ENCODE measurements at places on chromosomes 3 and 15. TPM values are rescaled to one million over a fixed set of nuclear protein-coding genes. Genes with fewer than 3 reads are reported as not detected.
A peak's percentile ranks its signal among the peaks of the same experiment; 100 is the strongest.

PIF1 gene
- total RNA-seq: 59.5 TPM

CCR3 gene
- 1.4 TPM for total RNA-seq

- no peak overlapping the region for H3K27ac ChIP-seq
- H3K4me3 ChIP-seq: peak overlapping the region; percentile 57
- no peak for DNase-seq
- H3K4me1 ChIP-seq: peaks cover 16% of the 10 kb centered on the region
- H3K27me3 ChIP-seq: peaks cover 74% of the 10 kb centered on the region
- no peaks in the 10 kb centered on the region for H3K36me3 ChIP-seq
These were observed 516.1 kb downstream of the MECOM start for GRCh38 chr3:169147238-169148008.

CRYGS gene
- total RNA-seq: 3.8 TPM

METTL6 gene
- 18.3 TPM for total RNA-seq

GRCh38 chr15:81940467-81941451 is 105.1 kb downstream of the MEX3B start:
- no peak overlapping the region for H3K4me3 ChIP-seq
- no peak for DNase-seq
- H3K27me3 ChIP-seq: peaks cover 3% of the 10 kb centered on the region
- H3K36me3 ChIP-seq: no peaks in the 10 kb centered on the region
- no peaks in the 10 kb centered on the region for H3K4me1 ChIP-seq

GRCh38 chr3:170572665-170573253 is 13.1 kb downstream of the SLC7A14 start:
- peaks cover 11% of the 10 kb centered on the region for H3K4me1 ChIP-seq
- H3K27me3 ChIP-seq: peaks cover 43% of the 10 kb centered on the region
- H3K27ac ChIP-seq: no peak overlapping the region
- DNase-seq: no peak
- H3K36me3 ChIP-seq: no peaks in the 10 kb centered on the region

SERP1 gene
- total RNA-seq: 95.9 TPM

DNA sequence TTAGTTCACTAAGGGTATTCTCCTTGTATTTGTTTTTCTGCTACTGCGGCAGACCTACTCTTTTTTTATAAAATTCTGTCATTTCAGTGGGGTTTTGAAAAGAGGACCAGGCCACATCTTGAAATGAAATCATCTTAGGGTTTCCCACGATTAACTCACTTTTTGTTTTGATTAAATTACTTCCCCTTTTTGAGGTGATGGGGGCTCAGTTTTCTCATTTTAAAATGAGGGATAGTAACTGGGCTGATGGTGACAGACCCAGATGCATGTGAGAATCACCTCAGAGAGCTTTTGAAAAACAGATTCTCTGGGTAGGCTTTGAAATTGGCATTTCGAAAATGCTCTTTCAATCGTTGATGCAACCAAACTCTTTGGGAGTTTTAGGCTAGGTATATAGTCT is 24.2 kb downstream of the UBE2Q2 start:
- H3K27me3 ChIP-seq: no peaks in the 10 kb centered on the region
- no peak for DNase-seq
- H3K4me3 ChIP-seq: no peak overlapping the region
- H3K27ac ChIP-seq: no peak overlapping the region

GRCh38 chr3:95217661-95218060 is 1154.8 kb downstream of the NSUN3 start:
- no peaks in the 10 kb centered on the region for H3K36me3 ChIP-seq
- no peak overlapping the region for H3K27ac ChIP-seq
- H3K4me1 ChIP-seq: no peaks in the 10 kb centered on the region

DNA sequence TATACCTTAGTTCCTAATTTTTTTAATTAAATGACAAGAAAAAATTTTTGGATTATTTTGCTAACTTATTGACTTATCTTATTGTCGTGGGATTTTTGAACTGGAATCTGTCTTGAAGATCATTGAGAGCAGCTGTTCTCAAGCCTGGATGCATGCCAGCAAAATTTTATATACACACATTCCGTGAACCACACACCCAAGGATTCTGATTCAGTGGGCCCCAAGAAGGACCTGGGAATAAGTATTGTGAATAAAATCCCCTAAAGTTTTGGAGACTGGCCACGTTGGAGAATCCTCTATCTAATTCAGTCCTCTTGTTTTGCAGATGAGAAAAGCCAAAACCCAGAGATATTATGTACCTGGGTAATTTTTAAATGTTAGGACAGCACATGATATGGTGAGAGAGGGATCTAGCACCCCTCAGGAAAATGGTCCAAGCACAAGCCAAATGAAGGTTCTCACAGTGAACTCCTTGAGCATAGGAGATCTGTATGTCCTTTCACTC is 55.2 kb downstream of the UNC13C start:
- no peak for DNase-seq
- no peak overlapping the region for H3K4me3 ChIP-seq
- H3K4me1 ChIP-seq: no peaks in the 10 kb centered on the region
- no peaks in the 10 kb centered on the region for H3K36me3 ChIP-seq
- H3K27ac ChIP-seq: no peak overlapping the region

All from activated CD8-positive, alpha-beta memory T cell treated with anti-CD3 and anti-CD28 coated beads, Interleukin-2, amount 10 ng/mL, durations not matched to agents 7 days and 5 days (primary cell).